ENCODE measurements at places on chromosomes 12 and 14. TPM values are rescaled to one million over a fixed set of nuclear protein-coding genes. Genes with fewer than 3 reads are reported as not detected.

- DNase-seq = no peak
These were observed 145.2 kb upstream of the TMCC3 start for GRCh38 chr12:94795520-94795919.

GRCh38 chr14:22848351-22849164 is 12.2 kb downstream of the MMP14 start:
- DNase-seq = no peak

DNA sequence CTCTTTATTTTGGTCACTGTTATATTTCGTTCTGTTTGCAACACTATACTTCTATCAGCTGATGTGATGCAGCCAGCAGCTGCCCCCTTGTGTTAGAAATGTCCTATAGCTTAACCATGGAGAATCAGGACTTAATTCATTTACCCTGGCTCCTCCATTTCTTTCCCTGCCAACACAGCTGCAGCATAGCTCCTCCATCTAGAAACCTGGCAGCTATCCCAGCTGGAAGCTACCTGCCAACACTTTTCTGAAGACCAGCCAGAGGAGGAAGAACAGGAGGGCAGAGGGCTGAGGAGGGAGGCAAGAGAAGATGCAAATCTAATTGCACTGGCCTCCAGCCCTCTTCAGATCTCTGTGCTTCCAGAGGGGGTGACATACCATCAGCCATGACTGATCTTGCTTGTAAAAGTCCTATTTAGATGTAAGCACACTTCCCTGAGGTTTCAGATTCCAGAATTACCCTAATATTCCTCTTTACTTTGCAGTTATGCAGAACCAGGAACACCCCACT is 156.8 kb upstream of the TMEM260 start:
- DNase-seq = no peak

The ZC3H14 gene
- 61.9 TPM for total RNA-seq

The VDR gene
- total RNA-seq = 12.0 TPM

The RAD9B gene
- total RNA-seq = 0.45 TPM
